ENCODE measurements at places on chromosomes 13 and 19. TPM values are rescaled to one million over a fixed set of nuclear protein-coding genes. Genes with fewer than 3 reads are reported as not detected.

- DNase-seq: peak; percentile 45
- peak overlapping the region; percentile 62 for H3K27ac ChIP-seq
- H3K36me3 ChIP-seq: no peaks in the 10 kb centered on the region
- H3K4me1 ChIP-seq: peaks cover 25% of the 10 kb centered on the region
- no peak overlapping the region for H3K4me3 ChIP-seq
Observed at GRCh38 chr19:44725684-44726083, 22.8 kb upstream of the BCL3 start.

GRCh38 chr13:32214071-32214470 is 101.1 kb downstream of the ZAR1L start:
- H3K36me3 ChIP-seq: peaks cover 99% of the 10 kb centered on the region
- DNase-seq: no peak
- peaks cover 40% of the 10 kb centered on the region for H3K4me1 ChIP-seq
- H3K27ac ChIP-seq: no peak overlapping the region
- H3K4me3 ChIP-seq: no peak overlapping the region

DNA sequence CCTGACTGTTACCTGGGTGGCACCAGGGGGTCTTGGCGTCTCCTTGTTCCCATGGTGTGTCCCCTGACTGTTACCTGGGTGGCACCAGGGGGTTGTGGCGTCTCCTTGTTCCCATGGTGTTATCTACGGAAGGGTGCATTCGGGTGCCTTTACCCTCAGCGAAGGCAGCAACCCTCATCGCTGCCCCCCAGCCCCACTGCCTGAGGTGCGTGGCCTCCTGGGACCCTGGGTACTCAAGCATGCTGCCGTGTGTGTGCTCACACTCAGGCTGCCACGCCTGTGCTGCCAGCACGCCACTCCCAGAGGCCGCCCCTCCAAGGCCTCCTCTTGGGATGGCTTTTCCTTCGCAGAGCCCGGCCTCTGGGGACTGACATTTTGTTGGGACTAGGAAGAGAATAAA is 25.1 kb downstream of the TFDP1 start:
- no peaks in the 10 kb centered on the region for H3K27me3 ChIP-seq
- no peak for DNase-seq
- no peaks in the 10 kb centered on the region for H3K4me1 ChIP-seq
- H3K4me3 ChIP-seq: no peak overlapping the region

DNA sequence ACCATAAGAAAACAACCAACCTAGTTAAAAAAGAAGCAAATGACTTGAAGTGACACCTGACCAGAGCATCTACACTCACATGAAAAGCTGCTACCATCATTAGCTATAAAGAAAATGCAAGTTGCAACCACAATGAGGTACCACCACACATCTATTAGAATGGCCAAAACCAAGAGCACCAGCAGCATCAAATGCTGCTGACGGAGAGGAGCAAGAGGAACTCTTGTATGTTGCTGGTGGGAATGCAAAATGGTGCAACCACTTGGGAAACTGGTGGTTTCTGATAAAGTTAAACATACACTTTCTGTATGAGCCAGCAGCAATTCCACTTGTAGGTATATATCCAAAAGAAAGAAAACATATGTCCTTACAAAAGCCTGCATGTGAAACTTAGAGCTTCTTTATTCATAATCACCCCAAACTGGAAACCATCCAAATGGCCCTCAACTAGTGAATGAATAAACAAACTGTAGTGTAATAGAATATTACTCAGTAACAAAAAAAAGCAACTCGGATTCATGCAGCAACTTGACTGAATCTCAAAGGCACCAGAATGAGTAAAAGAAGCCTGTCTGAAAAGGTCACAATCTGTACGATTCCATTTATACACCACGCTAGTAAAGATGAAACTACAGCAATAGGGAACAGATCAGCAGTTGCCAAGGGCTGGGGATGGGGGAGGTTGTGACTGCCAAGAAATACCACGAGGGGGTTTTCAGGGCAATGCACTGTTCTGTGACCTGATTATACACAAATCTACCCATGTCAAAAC is 60.9 kb upstream of the RANBP3 start:
- H3K36me3 ChIP-seq: no peaks in the 10 kb centered on the region
- H3K4me3 ChIP-seq: no peak overlapping the region
- H3K4me1 ChIP-seq: no peaks in the 10 kb centered on the region
- H3K27me3 ChIP-seq: no peaks in the 10 kb centered on the region
- H3K27ac ChIP-seq: no peak overlapping the region

Gene ZNF556
- not detected for total RNA-seq

DNA sequence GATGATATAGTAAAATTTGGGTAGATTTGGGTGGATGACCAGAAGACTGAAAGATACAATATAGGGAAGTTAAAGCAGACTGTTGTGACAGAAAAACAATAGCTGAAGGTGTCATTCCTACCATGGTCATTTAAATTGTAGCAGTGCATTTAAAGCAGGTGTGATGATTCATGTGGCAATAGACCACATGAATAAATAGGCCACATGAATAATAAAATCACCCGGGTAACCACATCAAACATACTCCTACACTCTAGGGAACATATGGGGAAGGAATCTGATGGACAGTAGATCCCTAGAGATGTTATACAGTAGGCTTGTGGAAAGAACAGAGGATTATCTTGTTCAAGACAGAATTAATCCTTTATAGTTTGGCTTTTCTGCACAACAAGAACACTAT is 392.6 kb downstream of the SLITRK5 start:
- H3K27ac ChIP-seq: no peak overlapping the region

- H3K27me3 ChIP-seq: peaks cover 42% of the 10 kb centered on the region
- DNase-seq: no peak
- H3K36me3 ChIP-seq: no peaks in the 10 kb centered on the region
- H3K4me3 ChIP-seq: no peak overlapping the region
- H3K4me1 ChIP-seq: peaks cover 5% of the 10 kb centered on the region
Observed at GRCh38 chr13:27833206-27833605, 40.9 kb downstream of the GSX1 start.

DNA sequence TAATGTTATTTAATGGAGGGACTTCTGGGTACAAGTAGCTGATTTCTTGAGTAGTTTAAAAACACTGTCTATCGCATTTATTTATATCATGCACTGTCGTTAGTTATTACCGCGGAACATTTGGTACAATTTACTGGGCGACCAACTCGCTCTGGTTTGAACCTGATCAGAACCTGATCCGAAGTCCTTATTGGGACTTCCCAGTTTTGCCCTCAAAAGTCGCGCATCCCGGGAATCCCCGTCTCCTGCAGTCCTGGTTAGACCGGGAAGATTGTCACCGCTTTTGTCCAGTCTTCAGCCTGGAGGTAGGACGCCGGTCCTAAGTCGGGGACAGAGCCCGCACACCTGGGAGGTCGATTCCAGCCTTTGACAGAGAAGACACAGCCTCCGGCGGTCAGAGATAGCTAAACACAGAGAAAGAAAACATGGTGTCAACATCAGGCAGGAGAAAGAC is 694 bp downstream of the CLN5 start:
- peak overlapping the region; percentile 88 for H3K27ac ChIP-seq
- DNase-seq: no peak
- H3K27me3 ChIP-seq: no peaks in the 10 kb centered on the region
- peaks cover 5% of the 10 kb centered on the region for H3K4me1 ChIP-seq
- H3K36me3 ChIP-seq: peaks cover 5% of the 10 kb centered on the region
- H3K4me3 ChIP-seq: peak overlapping the region; percentile 92

Gene SMIM44
- not detected for total RNA-seq

- DNase-seq: no peak
- no peak overlapping the region for H3K4me3 ChIP-seq
- H3K36me3 ChIP-seq: no peaks in the 10 kb centered on the region
- peaks cover 73% of the 10 kb centered on the region for H3K4me1 ChIP-seq
Observed at GRCh38 chr19:51141181-51141580, 920 bp upstream of the SIGLEC7 start.

DNA sequence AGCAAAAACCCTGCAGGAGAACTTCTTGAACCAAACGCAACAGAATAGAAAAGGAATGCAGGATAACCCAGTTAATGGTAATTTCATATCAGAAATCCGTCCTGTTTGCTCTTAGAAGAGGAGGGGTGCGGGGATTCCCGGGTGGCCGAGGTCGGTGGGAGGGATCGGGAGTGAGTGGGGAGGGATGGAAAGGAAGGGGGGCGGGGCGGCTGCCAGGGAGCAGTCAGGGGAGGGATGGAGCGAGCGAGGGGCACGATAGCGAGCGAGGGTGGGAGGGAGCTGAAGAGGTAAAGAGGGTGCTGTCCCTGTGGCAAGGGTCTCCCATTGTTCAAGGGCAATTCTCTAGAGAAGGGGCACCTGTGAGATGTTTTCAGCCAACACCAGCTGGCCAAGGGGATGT is 26.5 kb downstream of the CD177 start:
- H3K4me1 ChIP-seq: no peaks in the 10 kb centered on the region
- no peaks in the 10 kb centered on the region for H3K36me3 ChIP-seq

DNA sequence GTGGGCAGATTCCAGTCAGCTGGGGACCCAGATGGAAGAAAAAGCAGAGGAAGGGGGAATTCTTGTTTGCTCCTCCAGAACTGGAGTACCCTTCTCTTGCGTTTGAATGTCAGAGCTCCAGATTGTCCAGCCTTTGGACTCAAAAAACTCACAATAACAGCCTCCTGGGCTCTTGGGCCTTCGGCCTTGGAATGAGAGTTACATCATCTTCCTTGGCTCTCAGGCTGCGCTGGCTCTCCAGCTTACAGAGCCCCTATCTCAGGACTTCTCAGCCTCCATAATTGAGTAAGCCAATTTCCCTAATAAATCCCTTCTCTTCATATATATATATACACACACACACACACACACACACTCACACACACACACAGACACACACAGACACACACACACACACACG is 1215.7 kb upstream of the SLC10A2 start:
- no peaks in the 10 kb centered on the region for H3K27me3 ChIP-seq
- H3K36me3 ChIP-seq: no peaks in the 10 kb centered on the region
- no peak for DNase-seq
- H3K4me3 ChIP-seq: no peak overlapping the region
- H3K4me1 ChIP-seq: no peaks in the 10 kb centered on the region

GRCh38 chr13:103926118-103926517 is 859.9 kb upstream of the SLC10A2 start:
- no peak for DNase-seq
- H3K4me1 ChIP-seq: no peaks in the 10 kb centered on the region
- H3K27me3 ChIP-seq: no peaks in the 10 kb centered on the region

- DNase-seq: no peak
- H3K27ac ChIP-seq: peak overlapping the region; percentile 5
- H3K4me3 ChIP-seq: no peak overlapping the region
- peaks cover 78% of the 10 kb centered on the region for H3K4me1 ChIP-seq
- no peaks in the 10 kb centered on the region for H3K27me3 ChIP-seq
Observed at GRCh38 chr13:46571909-46572595, 19.1 kb downstream of the LRCH1 start.
